A549 treated with dexamethasone at 1 μM for 4 hours (cell line): ENCODE measurements at places on chromosomes 3 and 15. TPM values are rescaled to one million over a fixed set of nuclear protein-coding genes. Genes with fewer than 3 reads are reported as not detected.

The CHL1 gene
- total RNA-seq = 0.06 to 0.09 TPM in 2 of 5 replicates, not detected in the others

The CDHR4 gene
- total RNA-seq = 0.15 to 0.26 TPM (median 0.24 TPM) in 5 replicates

The SLC51A gene
- not detected in 5 replicates for total RNA-seq

The IMPDH2 gene
- total RNA-seq = 162 to 178 TPM (median 171 TPM) in 5 replicates

The CCDC71 gene
- 11.1 to 15.1 TPM (median 13.7 TPM) in 5 replicates for total RNA-seq

The TMC3 gene
- not detected in 5 replicates for total RNA-seq

The BDH1 gene
- 2.0 to 3.3 TPM (median 3.1 TPM) in 5 replicates for total RNA-seq

The WDR93 gene
- total RNA-seq = 0.10 to 0.27 TPM (median 0.17 TPM) in 5 replicates

The PRR20G gene
- total RNA-seq = 1.8 to 2.6 TPM (median 2.0 TPM) in 5 replicates

The DPPA2 gene
- total RNA-seq = 0.06 TPM in 1 of 5 replicates, not detected in the others

The ATP13A5 gene
- total RNA-seq = not detected in 5 replicates

The ELP6 gene
- total RNA-seq = 25.6 to 29.2 TPM (median 26.2 TPM) in 5 replicates

The CHRNA7 gene
- 3.2 to 4.8 TPM (median 4.0 TPM) in 5 replicates for total RNA-seq

The PLS1 gene
- 9.6 to 12.7 TPM (median 10.8 TPM) in 5 replicates for total RNA-seq

The RHOV gene
- 3.7 to 4.3 TPM (median 3.7 TPM) in 5 replicates for total RNA-seq

The MEIS2 gene
- 9.0 to 11.3 TPM (median 9.8 TPM) in 5 replicates for total RNA-seq

The IGSF10 gene
- total RNA-seq = 0.34 to 0.53 TPM (median 0.40 TPM) in 5 replicates

The UPK1B gene
- total RNA-seq = 11.5 to 13.2 TPM (median 11.8 TPM) in 5 replicates

The PLSCR5 gene
- not detected in 5 replicates for total RNA-seq

The ANKUB1 gene
- not detected in 5 replicates for total RNA-seq

The VEPH1 gene
- 0.25 to 0.73 TPM (median 0.48 TPM) in 5 replicates for total RNA-seq

The TMED3 gene
- 155 to 185 TPM (median 176 TPM) in 5 replicates for total RNA-seq

The ESYT3 gene
- total RNA-seq = 0.36 to 0.79 TPM (median 0.52 TPM) in 5 replicates

The CPB1 gene
- total RNA-seq = not detected in 5 replicates

The ZSCAN2 gene
- 10.7 to 13.9 TPM (median 13.2 TPM) in 5 replicates for total RNA-seq

The SLC22A14 gene
- total RNA-seq = 0.04 to 0.14 TPM (median 0.08 TPM) in 4 of 5 replicates, not detected in the other

The MOBP gene
- 0.03 to 0.15 TPM (median 0.08 TPM) in 5 replicates for total RNA-seq
